AG04450 (cell line): ENCODE measurements at places on chromosomes 3 and 15. TPM values are rescaled to one million over a fixed set of nuclear protein-coding genes. Genes with fewer than 3 reads are reported as not detected.

Gene GOLGA8Q
- polyA plus RNA-seq = 0.69 and 0.74 TPM in 2 replicates

Gene MELTF
- polyA plus RNA-seq = 0.51 and 0.55 TPM in 2 replicates

Gene RARB
- polyA plus RNA-seq = 0.46 and 0.51 TPM in 2 replicates

Gene TRPC1
- polyA plus RNA-seq = 8.6 and 9.9 TPM in 2 replicates

Gene ANKUB1
- polyA plus RNA-seq = not detected in 2 replicates

Gene SENP8
- polyA plus RNA-seq = 3.9 and 5.3 TPM in 2 replicates

Gene RNF7
- polyA plus RNA-seq = 97.1 and 113 TPM in 2 replicates

Gene CAMP
- polyA plus RNA-seq = not detected in 2 replicates

Gene C2CD4A
- not detected in 2 replicates for polyA plus RNA-seq
